Stimulated activated CD8-positive, alpha-beta memory T cell treated with anti-CD3 and anti-CD28 coated beads, Interleukin-2, amount 100 ng/mL, for 1 hour (primary cell): ENCODE measurements at places on chromosomes 13 and 19.

GRCh38 chr13:60260440-60260839 is 96.7 kb upstream of the DIAPH3 start:
- no peak for DNase-seq

- no peak for DNase-seq
These were observed 1516.2 kb upstream of the PCDH20 start for GRCh38 chr13:62931853-62932252.

- DNase-seq: no peak
These were observed 6.8 kb downstream of the ADPRHL1 start for GRCh38 chr13:113446488-113446854.

DNA sequence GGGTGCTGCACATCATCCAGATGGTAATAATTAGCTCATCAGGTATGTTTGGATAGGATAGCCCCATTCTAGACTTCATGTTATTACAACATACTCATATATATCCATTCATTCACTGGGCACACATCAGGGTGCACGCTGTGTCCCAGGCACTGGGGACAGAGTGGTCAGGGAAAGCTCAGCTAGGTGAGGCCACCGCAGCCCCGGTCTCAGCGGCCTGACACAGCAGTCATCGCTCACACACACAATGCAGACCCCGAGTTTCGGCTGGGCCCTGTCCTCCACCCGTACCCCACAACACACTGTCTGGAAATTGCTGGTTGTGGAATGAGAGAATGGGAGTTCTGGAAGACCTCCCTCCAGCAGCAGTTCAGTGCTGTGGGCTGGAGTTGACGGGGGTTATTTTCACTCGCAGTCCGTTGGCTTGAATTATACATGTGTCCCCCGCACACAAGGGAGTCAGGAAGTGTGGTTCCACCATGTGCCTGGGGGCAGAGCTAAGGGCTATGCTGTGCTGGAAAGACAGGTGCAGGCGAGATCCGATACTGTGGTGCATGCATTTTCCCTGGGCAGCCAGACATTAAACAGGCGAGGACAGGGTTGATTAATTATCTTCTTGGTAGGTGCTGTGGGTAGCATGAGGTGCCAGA is 257.6 kb downstream of the TEX29 start:
- DNase-seq: no peak

- DNase-seq: no peak
These were observed 699 bp downstream of the RCBTB2 start for GRCh38 chr13:48532256-48532505.
